ENCODE measurements at places on chromosomes 3 and 15.

DNA sequence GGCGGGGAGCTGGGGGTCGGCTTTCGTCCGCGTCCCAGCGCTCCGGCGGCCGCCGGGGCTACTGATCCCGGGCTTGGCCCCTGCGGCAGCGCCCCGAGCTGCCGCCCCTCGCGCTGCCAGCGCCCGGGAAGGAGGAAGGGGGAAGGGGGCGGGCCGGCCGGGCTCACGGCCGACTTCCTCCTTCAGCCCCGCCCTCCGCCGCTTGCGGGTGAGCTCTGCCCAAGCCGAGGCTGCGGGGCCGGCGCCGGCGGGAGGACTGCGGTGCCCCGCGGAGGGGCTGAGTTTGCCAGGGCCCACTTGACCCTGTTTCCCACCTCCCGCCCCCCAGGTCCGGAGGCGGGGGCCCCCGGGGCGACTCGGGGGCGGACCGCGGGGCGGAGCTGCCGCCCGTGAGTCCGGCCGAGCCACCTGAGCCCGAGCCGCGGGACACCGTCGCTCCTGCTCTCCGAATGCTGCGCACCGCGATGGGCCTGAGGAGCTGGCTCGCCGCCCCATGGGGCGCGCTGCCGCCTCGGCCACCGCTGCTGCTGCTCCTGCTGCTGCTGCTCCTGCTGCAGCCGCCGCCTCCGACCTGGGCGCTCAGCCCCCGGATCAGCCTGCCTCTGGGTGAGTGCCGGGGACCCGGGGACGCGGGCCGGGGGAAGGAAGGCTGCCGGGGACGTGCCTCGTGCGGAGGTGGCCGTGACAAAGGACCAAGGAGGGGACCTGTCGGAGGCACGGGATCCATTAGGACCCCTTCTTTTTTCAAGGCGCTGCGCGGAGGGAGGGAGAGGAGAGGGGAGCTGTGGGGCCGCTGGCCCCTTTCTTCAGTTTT, at the start of gene SEMA4B:
Gene SEMA4B, plus strand, starts transcription at position 201 of the 814 bp plus-strand sequence. Its CDS starts 249 bp downstream, at position 450.
- peak; percentile 71 for DNase-seq

DNA sequence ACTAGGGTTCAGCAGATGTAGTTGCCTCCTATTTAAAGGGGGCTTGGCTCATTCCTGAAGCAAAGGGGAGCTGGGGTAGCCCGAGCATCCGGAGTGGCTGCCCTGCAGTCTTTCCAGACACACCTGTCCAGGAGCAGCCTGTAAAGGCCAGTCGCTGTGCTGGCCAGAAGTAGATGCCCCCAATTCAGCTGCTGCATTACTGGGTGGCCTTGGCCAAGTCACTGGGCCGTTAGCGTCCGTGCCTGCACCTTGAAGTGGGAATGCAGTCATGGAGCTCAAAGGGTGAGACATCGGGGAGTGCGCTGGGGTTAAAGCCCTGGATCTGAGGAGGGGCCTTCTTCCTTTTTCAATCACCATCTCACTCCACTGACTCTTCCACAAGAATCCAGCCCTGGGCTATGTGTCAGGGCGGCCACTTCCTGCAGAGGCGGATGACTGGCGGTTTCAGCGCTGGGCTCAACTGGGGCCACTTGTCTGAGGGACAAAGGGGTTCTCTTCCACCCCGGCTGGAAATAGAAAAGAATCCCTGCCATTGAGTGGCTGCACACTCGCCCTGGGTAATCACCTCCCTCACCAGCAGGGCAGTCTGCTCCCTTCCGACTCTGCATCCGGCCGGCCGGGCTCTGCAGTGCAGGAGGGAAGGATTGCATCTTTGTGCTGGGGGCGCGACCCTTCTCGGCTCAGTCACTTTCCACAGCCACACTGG, 11.8 kb downstream of the ALDH1A3 start:
- DNase-seq, result no peak

DNA sequence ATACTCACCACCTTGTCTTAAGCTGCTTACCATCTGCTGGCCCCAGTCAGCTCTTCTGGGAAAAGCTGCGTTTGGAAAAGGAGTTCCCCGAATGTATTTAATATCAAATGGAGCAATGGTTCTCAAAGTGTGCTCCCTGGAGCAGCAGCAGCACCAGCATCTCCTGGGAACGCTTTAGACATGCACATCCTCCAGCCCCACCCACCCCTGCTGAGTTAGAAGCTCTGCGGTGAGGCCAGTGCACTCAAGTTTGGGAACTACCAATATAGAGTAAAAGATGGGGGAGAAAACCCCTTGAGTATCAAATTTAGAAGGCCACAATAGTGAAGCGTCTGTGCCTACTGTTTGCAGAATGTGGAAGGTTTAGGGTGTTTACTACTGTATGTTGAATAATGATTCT, 124.0 kb upstream of the TOPAZ1 start:
- DNase-seq, result no peak

DNA sequence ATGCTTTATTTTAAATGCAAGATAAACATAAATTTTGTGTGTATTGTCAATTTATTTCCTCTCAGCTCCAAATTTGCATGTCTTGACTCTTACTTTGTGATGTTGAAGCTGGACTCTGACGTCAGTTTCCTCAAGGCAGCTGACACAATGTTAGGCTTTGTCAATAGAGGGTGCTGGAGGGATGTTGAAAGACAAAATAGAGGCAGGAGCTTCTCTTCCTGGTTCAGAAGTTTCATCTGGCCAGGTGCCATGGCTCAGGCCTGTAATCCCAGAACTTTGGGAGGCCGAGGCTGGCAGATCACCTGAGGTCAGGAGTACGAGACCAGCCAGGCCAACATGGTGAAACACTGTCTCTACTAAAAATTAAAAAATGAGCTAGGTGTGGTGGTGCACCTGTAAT, 408.6 kb downstream of the GBE1 start:
- no peak for DNase-seq

DNA sequence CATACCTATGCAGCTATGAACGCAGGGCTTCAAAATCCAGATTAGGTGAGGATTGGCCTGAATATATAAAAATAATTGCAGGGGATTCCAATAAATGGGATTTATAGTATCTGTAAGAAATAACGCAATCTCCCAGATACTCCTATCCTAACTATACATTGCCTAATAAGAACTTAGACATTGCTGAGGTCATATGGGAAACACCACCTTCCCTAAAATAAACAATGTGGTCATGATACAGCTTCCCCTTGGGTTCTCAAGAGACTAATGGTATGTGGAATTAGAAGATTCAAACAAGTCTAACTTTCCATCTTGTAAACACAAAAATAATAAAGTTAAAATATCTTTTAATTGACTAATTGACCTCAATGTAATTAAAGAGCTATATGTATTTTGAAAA, 28.2 kb downstream of the UBE3A start:
- no peak for DNase-seq

- DNase-seq, result no peak
Observed at GRCh38 chr3:3170998-3171397, 8.5 kb downstream of the CRBN start.

All from T-helper 17 cell (primary cell).